ENCODE measurements at places on chromosomes 5 and 9. TPM values are rescaled to one million over a fixed set of nuclear protein-coding genes. Genes with fewer than 3 reads are reported as not detected.

GRCh38 chr9:108103046-108103693 is 613.6 kb upstream of the KLF4 start:
- peak; percentile 82 for DNase-seq

GRCh38 chr9:88820055-88820454 is 171.2 kb upstream of the S1PR3 start:
- DNase-seq, result no peak

GRCh38 chr5:14321936-14322335 is 178.8 kb downstream of the TRIO start:
- DNase-seq, result no peak

DNA sequence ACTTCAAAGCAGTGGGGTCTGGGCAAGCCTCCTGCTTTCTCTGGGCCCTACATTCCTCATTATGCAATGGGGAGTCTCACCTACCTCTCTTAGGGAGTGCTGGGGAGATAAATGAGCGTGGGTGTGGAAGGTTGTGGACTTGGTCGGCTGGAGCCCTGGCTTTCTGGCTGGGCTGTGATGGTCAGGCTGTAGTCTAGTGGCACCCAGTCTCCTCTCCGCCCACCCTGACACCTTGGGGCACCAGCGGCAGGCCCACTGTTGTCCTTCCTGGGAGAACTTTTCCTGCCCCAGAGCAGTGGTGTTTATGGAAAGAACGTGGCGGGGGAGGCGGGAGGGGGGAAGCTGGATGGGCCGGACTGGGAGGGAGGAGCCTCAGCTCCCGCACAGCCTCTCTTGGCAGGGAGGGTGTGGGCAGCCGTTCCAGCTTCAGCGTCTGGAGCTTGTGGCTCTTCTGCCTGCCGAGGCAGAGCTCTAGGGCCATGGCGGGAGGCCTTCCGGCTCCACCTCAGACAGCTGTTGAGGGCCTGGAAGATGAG is 4.1 kb downstream of the PTGS1 start:
- no peak for DNase-seq

GRCh38 chr9:30476826-30477225 is 1907.6 kb upstream of the ACO1 start:
- DNase-seq, result no peak

GRCh38 chr5:113058269-113058668 is 81.7 kb downstream of the DCP2 start:
- no peak for DNase-seq

GRCh38 chr5:160390787-160391696 is 8.8 kb downstream of the FAM200C start:
- DNase-seq, result peak; percentile 23

DNA sequence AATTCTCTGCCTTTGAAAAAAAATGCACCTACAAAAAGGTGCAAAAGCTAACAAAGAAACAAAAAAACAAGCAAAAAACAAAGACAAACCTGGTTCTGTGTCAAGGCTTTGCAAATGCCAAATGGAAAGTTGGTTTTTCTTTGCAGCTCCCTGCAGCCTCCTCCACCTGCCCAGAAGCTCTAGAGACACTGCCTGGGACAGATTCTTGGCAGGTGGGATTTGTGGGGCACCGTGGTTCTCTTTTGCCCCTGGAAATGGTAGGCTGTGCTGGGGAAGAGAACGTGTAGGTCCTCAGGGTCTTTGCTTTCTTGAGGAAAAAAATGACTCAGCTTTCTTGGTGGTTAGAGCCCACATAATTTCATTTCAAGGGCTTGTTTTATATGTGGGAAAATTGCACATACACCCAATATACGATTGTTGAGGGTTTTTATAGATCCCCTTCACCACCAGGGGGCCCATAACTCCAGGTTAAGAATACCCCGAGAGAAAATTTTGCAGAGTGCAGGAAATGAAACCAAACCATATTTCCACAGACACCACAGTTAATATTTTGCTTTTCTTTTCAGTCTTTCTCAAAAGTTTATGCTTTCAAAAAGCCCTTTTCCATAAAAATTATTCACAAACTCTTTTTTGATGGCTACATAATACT is 58.7 kb downstream of the NXNL2 start:
- peak; percentile 55 for DNase-seq

- no peak for DNase-seq
Observed at GRCh38 chr5:155087036-155087435, 73.5 kb downstream of the KIF4B start.

- peak; percentile 68 for DNase-seq
Observed at GRCh38 chr9:15317836-15318235, 10.8 kb upstream of the TTC39B start.

DNA sequence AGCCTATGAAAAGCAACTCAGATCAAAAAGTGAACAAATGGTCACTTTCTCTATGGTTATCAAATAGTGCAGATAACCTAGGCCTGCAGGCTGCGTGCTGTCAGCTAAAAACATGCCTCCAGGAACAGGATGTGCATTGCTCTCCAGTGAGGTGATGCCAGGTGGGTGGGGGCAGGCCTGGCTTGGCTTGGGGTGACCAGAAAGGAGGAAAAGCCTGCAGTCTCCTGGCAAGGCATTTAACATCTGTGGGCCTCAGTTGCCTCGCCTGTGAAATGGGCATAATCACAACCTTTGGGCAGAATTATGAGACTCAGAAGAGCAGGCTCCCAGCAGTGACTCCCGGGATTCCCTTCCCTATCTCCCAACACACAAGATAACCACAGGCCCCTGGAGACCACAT is 135.9 kb downstream of the COL23A1 start:
- no peak for DNase-seq

DNA sequence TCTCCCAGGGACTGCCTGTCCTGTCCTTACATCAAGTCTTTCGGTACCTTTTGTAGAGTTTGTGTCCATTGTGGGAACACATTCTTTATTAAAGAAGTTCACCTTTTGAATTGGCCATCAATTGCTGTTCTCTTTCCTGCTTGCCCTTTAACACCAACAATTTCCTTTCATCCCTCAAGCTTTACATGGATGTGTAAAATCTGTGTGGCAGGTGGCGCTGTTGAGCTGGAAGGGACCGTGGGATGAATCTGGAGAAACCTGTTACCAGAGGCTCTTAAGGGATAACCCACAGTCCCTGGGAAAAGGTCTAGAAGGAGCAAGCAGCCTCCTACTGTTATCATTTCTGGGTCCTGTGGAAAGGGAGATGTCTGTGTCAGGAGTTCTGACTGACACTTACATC is 7.9 kb upstream of the ZFP62 start:
- DNase-seq, result peak; percentile 73

DNA sequence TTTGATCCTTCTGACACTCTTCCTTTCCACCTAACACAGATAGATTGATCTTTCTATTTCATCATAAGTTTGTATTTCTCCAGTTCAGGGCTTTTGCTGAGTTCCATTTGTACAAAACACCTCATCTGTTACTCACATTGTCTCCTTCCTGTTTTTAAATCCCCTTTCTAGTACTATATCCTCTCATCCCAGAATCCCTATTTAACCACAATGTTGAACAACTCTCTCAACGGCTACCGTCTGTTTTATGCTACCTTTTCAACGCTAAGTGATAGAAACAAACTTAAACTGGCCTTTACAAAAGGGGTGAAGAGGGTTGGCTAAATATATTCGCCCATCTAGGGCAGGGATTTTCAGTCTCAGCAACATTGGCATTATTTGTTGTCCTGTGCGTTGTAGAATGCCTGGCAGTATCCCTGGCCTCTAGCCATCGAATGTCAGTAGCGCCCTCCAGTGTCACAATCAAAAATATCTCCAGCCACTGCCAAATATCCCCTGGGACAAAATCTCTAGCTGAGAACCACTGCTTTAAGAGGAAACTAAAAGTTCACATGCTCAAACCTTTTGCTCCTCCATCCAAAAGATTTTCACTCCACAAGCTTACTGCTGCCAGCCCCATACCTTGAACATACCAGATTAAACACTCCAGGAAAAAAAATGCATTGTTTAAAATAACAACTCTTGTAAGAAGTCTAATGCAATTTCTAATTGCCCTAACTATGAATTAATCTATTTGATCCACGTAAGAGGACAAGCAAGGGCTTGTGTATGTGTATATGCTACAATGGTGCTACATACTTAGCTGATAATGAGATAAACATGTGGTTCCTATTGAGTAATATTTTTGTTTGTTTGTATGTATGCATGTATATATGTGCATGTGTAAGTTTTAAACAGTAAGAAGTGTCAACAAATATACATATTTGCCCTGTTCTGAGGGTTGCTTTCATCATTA is 344.0 kb downstream of the PTPRD start:
- peak; percentile 53 for DNase-seq

- no peak for DNase-seq
Observed at GRCh38 chr5:285991-286557, 14.6 kb downstream of the PDCD6 start.

GRCh38 chr5:176780176-176781053 is 29.9 kb upstream of the UNC5A start:
- DNase-seq, result peak; percentile 41

DNA sequence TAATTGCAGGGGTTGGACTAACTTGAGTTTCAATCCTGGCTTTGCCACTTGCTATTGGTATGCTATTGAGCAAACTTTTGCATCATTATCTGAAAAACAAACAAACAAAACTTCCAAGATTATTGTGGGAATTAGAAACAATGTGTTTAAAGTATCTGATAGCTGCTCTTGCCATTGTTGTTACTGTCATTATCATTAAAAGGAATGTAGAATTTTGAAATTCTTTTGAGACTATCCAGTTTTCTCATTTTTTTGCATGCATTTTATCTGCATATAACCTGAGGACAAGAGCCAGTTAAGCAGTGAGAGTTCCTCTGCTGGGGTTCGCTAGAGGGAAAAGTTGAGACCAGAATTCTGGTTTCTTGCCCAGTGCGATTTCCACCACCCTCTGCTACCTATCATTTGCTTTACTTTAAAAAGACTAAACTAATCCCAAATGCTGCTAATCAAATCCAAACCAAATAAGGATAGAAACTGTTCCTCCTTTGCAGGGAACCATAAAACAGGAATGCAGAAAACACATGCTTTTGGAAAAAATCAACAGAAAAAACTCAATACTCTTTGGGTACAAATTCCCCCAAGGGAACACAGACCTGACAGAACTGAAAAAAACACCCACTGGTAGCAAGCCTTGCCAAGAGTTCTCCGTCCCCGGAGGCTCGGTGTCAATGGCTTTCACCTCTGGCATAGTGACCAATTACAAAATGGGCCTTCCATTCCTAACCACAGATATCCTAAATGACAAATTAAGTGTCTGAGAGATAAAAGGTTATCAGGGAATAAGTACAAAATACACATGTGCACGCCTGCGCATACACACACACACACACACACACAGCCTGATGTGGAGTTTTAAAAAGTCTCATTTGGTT is 373.7 kb downstream of the ARL15 start:
- no peak for DNase-seq

DNA sequence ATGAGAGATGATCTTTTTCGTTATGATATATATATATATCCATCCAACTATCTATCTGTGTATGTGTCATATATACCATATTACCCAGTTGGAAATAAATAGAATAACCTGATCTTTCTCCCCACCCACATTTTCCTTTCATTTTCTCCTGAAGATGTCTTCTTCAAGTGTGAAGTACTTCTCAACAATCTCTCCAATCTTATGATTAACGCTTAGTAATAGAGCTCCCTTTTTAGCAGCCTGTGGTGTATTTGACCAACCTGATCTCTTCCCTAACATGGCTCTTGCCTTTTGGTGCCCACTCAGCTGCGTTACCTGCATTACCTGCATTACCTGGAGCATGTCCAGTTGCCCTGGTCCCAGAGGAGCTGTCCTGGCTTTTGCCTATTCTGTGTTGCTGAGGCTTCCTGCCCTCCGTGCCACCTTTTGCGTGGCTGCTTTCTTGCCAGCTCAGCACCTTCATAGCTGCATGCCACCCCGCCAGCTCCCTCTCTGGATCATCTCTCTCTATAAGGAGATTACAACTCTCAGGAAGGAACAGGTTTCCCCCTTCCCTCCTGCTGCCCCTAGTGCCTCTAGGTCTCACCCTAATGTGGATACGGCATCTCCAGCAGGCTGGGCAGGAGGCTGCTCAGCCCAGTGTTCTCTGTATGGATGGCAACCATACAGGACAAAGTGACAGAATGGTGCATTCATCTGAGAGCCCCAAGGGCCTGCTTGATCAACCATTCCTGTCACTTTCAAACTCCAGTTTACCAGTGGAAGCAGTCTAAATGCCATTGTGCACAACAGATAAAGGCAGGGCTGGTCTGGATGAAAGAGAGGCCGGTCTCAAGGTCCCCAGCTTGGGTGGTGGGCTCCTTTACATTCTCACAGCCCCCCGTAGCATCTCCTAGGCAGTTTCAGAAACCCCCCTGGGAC is 126.7 kb downstream of the GADD45G start:
- no peak for DNase-seq

DNA sequence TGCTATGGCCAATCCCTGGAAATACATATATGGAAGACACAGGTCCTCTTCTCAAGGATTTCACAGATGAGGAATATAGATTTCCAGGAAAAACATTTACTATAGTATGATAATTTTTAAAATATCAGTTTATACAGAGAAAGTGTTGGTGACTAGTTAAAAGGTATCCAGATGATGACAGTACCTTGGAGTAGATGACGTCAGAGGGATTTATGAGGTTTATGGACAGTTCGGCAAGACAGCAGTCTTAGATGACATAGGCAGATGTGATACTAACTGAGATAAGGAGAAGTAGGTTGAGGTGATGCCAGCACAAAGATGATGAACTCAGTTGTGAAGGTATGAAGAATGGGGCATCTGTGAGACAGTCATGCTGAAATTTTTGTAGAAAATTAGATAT is 750.3 kb downstream of the PRELID2 start:
- DNase-seq, result no peak

- no peak for DNase-seq
Observed at GRCh38 chr9:95505072-95505716, 11.6 kb downstream of the PTCH1 start.

- no peak for DNase-seq
Observed at GRCh38 chr9:88657893-88658292, 122.9 kb downstream of the NXNL2 start.

GRCh38 chr9:70561786-70562395 is 147.4 kb upstream of the KLF9 start:
- DNase-seq, result no peak

- no peak for DNase-seq
Observed at GRCh38 chr9:27384262-27385014, 87.5 kb upstream of the EQTN start.

GRCh38 chr5:94498199-94498598 is 120.2 kb downstream of the KIAA0825 start:
- DNase-seq, result no peak

GRCh38 chr9:22241611-22242010 is 205.0 kb upstream of the DMRTA1 start:
- no peak for DNase-seq

GRCh38 chr9:21741151-21741550 is 61.3 kb upstream of the MTAP start:
- no peak for DNase-seq

GRCh38 chr5:39394946-39395345 is 29.8 kb downstream of the DAB2 start:
- DNase-seq, result peak; percentile 33

The TAF11L10 gene
- not detected for total RNA-seq

The PCDHAC1 gene
- total RNA-seq, result 0.96 TPM

The AGPAT2 gene
- total RNA-seq, result 88.8 TPM

The KIF4B gene
- 0.02 TPM for total RNA-seq

The MYMK gene
- not detected for total RNA-seq

The CSF1R gene
- 0.84 TPM for total RNA-seq

The LECT2 gene
- not detected for total RNA-seq

The CYLC2 gene
- total RNA-seq, result not detected

The OTP gene
- total RNA-seq, result not detected

The IL9 gene
- total RNA-seq, result not detected

The PCDHGA2 gene
- 1.1 TPM for total RNA-seq

The KCNIP1 gene
- 0.36 TPM for total RNA-seq

The JMY gene
- 12.6 TPM for total RNA-seq

The UBQLN1 gene
- total RNA-seq, result 197 TPM

The GARIN3 gene
- not detected for total RNA-seq

The PAPPA gene
- total RNA-seq, result 0.02 TPM

The PCA3 gene
- total RNA-seq, result not detected

The HINT2 gene
- 36.3 TPM for total RNA-seq

The PHPT1 gene
- 151 TPM for total RNA-seq
